Hematopoietic multipotent progenitor cell treated with erythropoietin and hydrocortisone succinate and interleukin-3 and kit ligand, for 4 days (in vitro differentiated cells): ENCODE measurements at places on chromosomes 1 and 21.

GRCh38 chr1:37480581-37481288 is 6.4 kb downstream of the ZC3H12A start:
- DNase-seq, result no peak

GRCh38 chr1:214125819-214126218 is 138.0 kb downstream of the PROX1 start:
- DNase-seq, result no peak

GRCh38 chr1:68950036-68950435 is 453.2 kb upstream of the DEPDC1 start:
- no peak for DNase-seq

- DNase-seq, result peak; percentile 69
Observed at GRCh38 chr1:167819849-167820683, 93.9 kb downstream of the ADCY10 start.

DNA sequence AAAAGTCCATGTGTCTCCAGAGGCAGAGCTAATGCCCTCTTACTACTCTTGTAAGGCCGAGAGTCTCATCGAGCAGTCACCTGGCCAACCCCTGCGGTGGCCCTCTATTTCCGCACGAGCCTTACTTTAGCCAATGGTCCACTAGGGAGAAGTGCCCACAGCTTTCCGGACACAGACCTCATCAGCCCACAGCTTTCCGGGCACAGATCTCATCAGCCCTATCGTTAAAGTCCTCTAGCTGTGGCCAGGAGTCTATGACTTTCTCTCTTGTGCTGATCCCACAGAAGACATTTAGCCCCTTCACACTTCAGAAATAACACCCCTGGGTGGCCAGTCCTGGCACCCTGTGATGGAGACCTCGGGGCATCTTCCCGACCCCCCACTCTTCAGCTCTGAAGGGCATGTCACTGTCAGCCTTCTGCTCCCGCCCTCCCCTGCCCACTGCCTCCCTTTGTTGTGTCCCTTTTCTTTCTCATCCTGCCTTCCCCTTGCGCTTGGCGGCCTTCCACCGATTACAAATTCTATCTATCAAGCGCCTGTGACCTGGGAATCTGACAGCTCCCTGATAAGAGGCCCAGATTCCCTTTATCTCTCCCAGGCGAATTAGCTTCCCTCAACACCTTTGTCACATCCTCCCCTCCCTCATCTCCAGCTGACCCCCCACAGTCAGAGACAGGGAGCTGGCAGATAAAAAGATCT is 161.0 kb downstream of the PLXNA2 start:
- peak; percentile 28 for DNase-seq

- peak; percentile 18 for DNase-seq
Observed at GRCh38 chr1:166695115-166695514, 144.2 kb upstream of the POGK start.

DNA sequence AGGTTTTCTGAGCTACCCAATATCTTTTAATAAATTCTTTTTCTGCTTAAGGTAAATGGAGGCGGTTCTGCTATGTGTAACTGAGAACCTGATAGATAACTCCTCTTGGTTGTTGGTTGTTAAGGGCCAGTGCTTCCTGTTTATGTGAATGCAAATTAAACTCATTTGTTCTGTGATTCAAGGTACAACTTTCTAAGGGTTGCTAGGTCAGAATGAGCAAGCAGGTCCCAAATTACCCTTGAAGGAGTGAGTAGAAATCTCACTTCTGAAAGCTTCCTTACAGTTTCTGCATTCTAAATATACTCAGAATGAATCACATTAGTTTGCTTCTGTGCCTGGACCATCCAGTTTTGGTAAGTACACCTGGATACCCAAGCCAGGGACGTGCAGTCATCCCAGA is 15.5 kb upstream of the FAM78B start:
- DNase-seq, result no peak

GRCh38 chr1:243343970-243344937 is 88.4 kb downstream of the SDCCAG8 start:
- DNase-seq, result peak; percentile 83

DNA sequence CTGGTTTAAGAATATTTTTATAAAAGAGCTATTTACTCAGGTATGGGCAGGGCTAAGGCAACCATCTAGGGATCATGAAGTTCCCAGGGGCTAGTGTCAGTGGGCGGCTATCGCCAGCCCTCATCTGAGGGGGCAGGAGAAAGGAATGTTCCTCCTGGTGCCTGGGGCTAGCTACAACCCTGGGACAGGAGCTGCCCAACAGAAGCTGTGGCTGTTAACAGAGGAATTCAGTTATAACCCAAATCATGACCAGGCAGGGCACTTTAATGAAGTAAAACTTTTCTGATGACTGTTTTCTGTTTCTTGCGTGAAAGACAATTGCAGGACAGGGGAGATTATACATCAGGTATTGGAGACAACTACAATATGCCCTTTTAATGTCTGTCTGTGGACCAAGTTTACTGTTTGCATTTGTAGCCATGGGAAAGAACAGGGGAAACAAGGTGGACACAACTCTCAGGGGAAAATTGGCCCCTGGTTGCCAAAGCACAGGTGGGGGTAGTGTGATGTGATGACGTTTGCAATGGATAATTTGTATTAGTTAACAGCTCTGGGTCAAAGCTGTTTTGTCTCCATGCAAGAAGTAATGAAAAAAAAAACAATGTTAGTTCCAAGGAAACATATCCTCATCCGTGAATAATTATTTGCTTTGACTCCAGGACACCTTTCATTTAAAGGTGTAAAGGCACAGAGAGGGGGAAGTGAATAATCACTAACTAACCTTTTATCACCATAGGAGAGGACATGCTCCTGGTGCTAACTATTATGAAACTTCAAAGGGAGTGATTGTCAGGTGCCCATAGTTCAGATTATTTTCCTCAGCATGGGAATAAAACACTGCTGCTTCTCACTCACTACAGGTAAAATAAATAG is 105.2 kb downstream of the TSEN15 start:
- DNase-seq, result no peak

DNA sequence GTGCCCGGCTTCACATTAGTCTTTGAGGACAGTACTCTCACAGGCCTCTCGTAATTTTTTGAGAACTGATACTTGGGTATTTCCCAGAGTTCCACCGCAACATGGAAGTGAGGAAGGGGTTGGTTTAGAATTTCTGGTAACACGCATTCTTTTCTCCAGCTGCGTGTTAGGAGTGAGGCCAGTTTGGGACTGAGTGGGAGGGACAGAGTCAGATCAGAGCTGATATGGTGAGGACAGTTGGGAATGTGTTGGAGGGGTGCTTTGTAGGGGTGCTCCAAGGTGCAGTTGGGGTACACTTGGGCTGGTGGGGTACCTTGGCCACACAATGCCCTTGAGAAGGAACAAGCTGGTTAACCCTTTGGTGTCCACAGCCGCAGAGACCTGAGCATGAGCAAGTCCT is 6.7 kb downstream of the FBXO6 start:
- DNase-seq, result no peak
